Pancreas (tissue), 10 donors: ENCODE measurements at places on chromosomes 16 and 17.
A peak's percentile ranks its signal among the peaks of the same experiment; 100 is the strongest.

DNA sequence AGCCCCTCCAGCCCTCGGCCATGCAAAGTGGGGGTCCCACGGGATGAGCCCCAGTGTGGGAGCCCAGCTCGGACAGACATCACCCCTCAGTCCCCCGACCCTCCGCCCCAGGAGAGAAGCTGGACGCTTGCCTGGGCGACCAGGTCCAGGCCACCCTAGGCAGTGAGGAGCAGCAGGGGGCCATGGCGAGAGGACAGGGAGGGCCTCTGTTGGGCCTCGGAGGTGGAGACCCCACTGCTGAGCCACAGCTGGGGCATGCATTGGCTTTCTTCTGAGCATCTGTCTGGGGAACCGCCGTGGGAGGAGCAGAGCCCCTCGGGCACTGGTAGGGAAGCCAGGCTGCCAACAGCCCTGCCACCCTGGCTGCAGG lies 13.0 kb downstream of the ACTG1 start:
- DNase-seq, result no peak

DNA sequence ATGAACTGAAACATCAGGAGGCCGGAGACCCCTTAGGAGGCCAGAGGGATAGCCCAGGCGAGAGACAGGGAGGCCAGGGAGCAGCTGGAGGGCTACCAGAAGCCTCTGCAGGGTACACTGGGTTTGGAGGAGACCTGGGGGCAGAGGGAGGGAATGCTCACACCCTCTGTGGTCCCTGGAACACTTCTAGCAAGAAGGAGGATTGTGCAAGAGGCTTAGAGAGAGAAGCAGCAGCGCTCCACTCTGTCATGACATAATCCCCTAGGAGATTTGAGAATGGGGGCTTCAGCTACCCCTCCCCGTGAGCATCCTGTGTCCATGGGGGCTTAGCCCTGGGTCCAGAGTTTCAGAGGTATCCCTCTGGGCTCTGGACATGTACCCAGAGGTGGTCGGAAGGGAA lies 15.8 kb downstream of the GPR142 start:
- peak; percentile 27 for DNase-seq

GRCh38 chr17:82647593-82648164 lies 565 bp downstream of the WDR45B start:
- peak; percentile 53 for DNase-seq

DNA sequence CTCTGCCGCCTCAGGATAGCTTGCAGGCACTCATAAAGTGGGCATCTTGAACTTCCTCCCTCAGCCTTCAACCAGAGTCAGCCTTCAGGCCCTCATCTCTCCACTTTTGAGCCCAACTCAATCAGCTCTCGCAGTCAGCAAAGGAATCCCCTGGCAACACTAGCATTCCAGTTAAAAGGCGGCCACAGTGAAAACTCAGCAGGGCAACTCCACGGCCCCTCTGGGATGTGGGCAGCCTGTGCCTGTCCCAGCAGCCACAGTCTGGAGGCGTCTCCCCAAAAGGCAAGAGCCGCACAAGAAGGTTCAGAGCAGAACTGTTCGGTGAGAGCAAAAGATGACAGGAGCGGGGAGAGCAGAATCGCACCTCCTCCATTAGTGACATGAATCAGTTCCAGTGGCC lies 9.0 kb downstream of the TMEM11 start:
- DNase-seq, result no peak

- no peak for DNase-seq
These were observed 521 bp upstream of the G6PC3 start for GRCh38 chr17:44069974-44070454.
